ENCODE measurements at places on chromosomes 3 and 15. TPM values are rescaled to one million over a fixed set of nuclear protein-coding genes. Genes with fewer than 3 reads are reported as not detected.
A peak's percentile ranks its signal among the peaks of the same experiment; 100 is the strongest.

DALRD3 gene
- total RNA-seq, result 53.2 TPM

GRCh38 chr3:37912052-37912733 is 50.5 kb downstream of the CTDSPL start:
- no peak for DNase-seq
- no peaks in the 10 kb centered on the region for H3K27me3 ChIP-seq
- H3K36me3 ChIP-seq, result no peaks in the 10 kb centered on the region
- peaks cover 3% of the 10 kb centered on the region for H3K4me1 ChIP-seq
- H3K4me3 ChIP-seq, result no peak overlapping the region

ARGFX gene
- not detected for total RNA-seq

DNA sequence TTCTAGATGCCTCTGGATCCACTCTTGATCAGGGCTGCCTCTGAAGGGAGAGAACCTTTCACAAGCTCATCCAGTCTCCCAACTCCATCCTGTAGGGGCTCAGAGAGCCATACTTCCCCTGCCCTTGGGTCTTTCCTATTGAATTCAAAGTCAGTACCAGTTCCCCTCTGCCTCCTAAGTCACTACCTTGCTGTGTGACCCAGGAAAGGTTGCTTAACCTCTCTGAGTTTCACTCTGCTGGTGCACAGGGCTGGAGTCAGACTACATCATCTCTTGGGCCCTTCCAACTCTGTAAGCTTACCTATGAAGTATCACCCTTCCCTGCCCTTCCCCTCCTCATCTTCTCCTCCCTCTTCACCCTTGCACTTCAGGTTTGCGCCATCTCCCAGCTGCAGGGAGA is 117.9 kb downstream of the MEGF11 start:
- no peak overlapping the region for H3K4me3 ChIP-seq
- H3K36me3 ChIP-seq, result no peaks in the 10 kb centered on the region
- H3K27me3 ChIP-seq, result no peaks in the 10 kb centered on the region
- H3K4me1 ChIP-seq, result peaks cover 13% of the 10 kb centered on the region
- no peak overlapping the region for H3K27ac ChIP-seq

CCRL2 gene
- total RNA-seq, result 1.6 TPM

PCOLCE2 gene
- total RNA-seq, result 9.8 TPM

CELF6 gene
- 2.9 TPM for total RNA-seq

AHSG gene
- 1.3 TPM for total RNA-seq

GRCh38 chr15:39878406-39878785 is 41.7 kb downstream of the GPR176 start:
- no peak overlapping the region for H3K4me3 ChIP-seq
- H3K27me3 ChIP-seq, result no peaks in the 10 kb centered on the region
- no peak for DNase-seq

GRCh38 chr15:90931828-90932659 is at the start of gene HDDC3:
TSS of gene HDDC3 (minus strand) at chr15:90932549. CDS start at chr15:90932540, 9 bp downstream.
- H3K4me3 ChIP-seq, result peak within 1 kb of the TSS; percentile 22
- H3K36me3 ChIP-seq, result no peaks in the 10 kb centered on the region
- no peaks in the 10 kb centered on the region for H3K27me3 ChIP-seq

FETUB gene
- total RNA-seq, result not detected

Data from adrenal gland (tissue), 19 donors.